Left kidney (tissue), 8 donors: ENCODE measurements at places on chromosomes 16 and 17.

- DNase-seq = no peak
Observed at GRCh38 chr17:43924558-43924957, 17.2 kb upstream of the MPP2 start.

DNA sequence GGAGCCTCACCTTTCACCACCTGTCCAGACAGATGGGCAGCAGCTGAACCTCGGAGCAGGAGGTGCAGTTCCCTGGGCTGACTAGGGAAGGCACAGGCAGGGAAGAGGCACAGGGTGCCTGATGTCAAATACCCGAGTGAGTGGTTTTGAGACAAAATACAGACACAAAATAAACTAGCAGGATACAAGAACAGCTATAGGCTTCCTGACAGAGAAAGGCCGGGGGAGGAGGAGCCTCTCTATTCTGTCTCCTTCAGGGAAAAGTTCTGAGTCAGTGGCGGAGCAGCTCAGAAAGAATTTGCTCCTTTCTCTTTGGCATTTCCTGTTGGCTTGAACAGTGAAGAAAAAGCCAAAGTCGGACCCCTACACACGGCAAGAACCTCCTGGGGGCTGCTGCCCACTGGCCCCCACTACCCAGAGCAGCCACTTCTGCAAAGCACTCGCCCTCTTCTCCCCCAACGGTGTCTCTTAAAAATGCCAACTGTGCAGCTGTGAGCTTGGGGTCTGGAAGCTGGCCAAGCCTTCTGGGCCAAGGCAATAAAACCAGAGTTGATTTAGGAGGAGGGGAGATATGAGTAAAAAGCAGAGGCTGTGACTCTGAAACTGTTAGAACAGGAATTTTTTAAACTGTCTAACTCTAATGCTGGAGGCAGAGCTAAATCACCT lies 14.4 kb upstream of the FAAP100 start:
- DNase-seq = peak; percentile 64

DNA sequence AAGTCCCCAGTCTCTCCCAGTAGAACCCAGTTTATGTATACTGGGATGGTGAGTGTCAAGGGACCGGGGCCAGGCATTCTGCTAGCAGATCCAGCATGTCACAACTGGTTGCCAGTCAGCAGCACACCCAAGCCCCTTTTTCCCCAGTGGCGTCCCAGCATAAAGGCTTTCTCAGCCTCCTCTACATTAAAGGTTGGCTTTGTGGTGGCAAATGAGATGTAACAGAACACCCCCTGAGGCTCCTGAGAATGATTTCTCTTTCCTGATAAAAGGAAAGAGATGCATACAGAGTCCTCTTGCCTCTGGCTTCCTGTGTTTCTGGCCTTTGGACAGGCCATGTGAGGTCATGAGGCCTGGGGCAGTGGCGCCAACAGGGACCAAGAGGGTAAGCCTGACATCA lies 27.9 kb downstream of the IRX6 start:
- no peak for DNase-seq

DNA sequence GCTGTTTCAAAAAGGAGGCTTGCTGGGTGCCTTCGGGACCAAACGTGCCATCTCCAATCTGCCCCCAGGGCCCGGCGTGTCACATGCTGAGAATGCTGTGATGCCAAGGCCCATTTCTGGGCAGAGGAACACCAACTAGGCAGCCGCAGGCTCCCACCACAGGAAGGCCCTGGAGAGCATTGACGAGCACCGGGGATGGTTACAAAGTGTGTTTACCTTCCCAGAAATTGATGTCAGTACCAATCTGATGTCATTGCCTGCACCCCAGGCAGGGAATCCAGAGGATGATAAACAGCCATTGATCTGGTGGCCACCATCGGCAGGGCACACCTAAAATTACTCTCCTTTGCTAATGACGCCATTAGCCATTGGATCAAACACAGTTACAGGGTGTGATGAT lies 418.1 kb upstream of the CDH5 start:
- no peak for DNase-seq

- DNase-seq = no peak
Observed at GRCh38 chr17:32141679-32142037, 644 bp upstream of the RHOT1 start.
